ENCODE measurements at places on chromosomes 13 and 19. TPM values are rescaled to one million over a fixed set of nuclear protein-coding genes. Genes with fewer than 3 reads are reported as not detected.

- no peak for DNase-seq
Measured at GRCh38 chr19:10033614-10034013, 20.3 kb downstream of the RDH8 start.

DNA sequence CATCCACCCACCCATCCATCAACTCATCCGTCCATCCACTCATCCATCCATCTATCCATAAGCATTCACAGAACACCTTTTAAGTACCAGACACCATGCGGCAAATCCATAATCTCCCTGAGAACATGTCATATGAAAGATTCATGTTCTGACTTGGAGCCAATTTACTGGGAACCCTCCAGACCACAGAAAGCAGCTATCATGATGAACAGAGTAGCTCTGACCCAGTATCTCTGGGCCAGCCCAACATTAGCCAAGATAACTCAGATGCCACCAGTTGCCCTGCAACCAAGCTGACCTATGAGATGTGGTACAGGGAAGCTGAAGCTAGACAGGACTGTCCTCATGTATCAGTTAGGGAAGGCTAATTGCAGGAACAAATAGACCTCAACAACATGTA lies 51.3 kb downstream of the ALOX5AP start:
- no peak for DNase-seq

The NDUFS7 gene
- 294 TPM for total RNA-seq

- DNase-seq: no peak
Measured at GRCh38 chr13:106318941-106319411, 216.5 kb downstream of the EFNB2 start.

The HPN gene
- 4.5 TPM for total RNA-seq

- DNase-seq: no peak
Measured at GRCh38 chr13:108950333-108951010, 321.1 kb downstream of the MYO16 start.

The UPK1A gene
- total RNA-seq: not detected

GRCh38 chr19:18388100-18388959 lies 2.4 kb downstream of the GDF15 start:
- DNase-seq: peak; percentile 94

GRCh38 chr13:99342723-99343315 lies 35.6 kb upstream of the GPR183 start:
- DNase-seq: no peak

The FPR2 gene
- 1.4 TPM for total RNA-seq

- DNase-seq: no peak
Measured at GRCh38 chr13:90414691-90415596, 932.5 kb upstream of the MIR17HG start.

DNA sequence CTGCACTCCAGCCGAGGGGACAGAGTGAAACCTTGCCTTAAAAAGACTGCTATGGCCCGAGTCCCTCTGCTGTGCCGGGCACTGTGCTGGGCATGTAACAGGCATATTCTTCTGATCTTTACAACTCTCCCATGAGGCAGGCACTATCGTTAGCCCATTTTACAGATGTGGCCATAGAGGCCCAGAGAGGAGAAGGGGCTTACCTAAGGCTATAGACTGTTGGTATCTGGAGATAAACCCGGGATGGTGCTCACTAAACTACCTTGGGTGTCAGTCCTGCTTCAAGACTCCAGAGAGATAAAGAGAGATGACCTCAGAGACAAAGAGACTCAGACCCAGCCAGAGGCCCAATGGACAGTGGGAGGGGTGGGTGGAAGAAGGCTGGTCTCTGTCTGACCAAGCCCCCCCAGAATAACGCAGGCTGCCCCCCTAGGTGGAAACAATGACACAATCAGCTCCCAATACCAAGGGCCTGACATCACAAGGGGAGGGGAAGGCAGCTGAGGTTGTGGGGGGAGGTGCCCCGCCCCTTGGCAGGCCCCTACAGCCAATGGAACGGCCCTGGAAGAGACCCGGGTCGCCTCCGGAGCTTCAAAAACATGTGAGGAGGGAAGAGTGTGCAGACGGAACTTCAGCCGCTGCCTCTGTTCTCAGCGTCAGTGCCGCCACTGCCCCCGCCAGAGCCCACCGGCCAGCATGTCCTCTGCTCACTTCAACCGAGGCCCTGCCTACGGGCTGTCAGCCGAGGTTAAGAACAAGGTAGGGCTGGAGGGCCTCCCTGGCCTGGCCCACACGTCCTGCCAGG lies at the start of gene CNN1:
Gene CNN1, plus strand, starts transcription at position 620 of the 805 bp plus-strand sequence. Its CDS starts 77 bp downstream, at position 697.
- DNase-seq: peak; percentile 83

- DNase-seq: no peak
Measured at GRCh38 chr13:102190930-102191329, 210.9 kb downstream of the FGF14 start.

DNA sequence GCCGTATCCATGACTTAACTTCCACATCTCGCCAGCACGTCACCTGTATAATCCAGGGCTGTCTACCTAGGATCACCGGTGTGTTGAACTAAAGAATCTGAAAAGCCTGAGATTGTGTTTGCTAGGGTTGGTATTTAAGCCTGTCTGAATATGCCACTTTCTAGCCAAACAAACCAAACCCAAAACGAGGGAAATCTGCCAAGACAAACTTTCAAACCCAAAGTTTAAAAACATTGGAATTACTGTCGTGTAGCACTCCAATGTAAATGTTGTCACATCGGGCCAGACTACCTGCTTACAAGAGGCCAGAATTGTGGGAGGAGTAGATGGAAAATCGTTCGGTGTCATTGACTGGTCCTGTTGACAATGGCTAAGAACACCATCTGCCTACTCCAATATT lies 747.8 kb downstream of the EFNB2 start:
- DNase-seq: no peak

DNA sequence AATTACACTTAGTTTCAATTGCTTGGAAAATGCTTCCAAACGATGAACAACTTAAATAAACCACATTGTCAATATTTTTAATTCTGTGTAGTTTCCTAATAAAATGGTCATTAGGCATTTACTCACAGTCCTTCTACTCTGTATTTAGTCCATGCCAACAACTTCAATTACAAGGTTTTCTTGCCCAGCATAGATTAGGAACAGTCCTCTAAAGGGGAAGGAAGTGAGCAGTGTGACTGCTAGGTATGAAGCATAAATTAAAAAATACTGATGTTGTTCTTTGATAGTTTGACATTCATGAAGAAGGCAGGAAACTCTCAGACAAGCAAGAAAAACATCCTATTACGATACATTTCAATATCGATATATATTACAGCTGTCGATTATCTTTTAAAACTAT lies 716.0 kb upstream of the PCDH9 start:
- DNase-seq: no peak

- no peak for DNase-seq
Measured at GRCh38 chr19:45919678-45920077, 5.1 kb upstream of the NANOS2 start.

The CARS2 gene
- total RNA-seq: 36.5 TPM

Data from right cardiac atrium (tissue), 5 donors.